DMS53 (cell line): ENCODE measurements at places on chromosomes 1 and 21.

GRCh38 chr1:5509664-5510452 lies 482.4 kb downstream of the NPHP4 start:
- DNase-seq: peak; percentile 48

DNA sequence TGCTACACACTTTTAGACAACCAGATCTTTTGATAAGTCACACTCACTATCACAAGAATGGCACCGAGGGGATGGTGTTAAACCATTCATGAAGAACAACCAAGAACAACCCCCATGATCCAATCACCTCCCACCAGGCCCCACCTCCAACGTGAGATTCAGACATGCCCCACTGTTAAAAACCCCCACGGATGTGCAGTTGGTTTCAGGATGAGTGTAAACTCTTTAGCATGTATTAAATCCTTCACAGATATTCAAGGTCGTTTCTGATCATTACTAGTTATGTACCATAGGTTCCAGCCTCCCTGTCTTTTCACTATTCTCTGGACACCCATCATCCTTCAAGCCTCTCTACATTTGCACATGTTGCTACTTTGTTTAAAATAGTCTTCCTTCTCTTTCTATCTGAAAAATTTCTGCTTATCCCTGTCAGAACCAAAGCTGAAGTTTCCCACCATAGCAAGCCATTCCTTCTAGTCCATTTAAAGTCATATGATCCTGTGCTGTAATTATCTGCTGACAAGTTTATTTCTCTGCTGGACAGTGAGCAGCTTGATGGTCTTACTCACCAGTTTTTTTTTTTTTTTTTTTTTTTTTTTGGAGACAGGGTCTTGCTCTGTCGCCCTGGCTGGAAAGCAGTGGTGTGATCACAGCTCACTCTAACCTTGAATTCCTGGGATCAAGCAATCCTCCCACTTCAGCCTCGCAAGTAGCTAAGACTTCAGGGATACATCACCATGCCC lies 36.8 kb downstream of the MAP10 start:
- DNase-seq: no peak

- DNase-seq: peak; percentile 47
These were observed 3.0 kb upstream of the ADCY10 start for GRCh38 chr1:167916766-167917511.

DNA sequence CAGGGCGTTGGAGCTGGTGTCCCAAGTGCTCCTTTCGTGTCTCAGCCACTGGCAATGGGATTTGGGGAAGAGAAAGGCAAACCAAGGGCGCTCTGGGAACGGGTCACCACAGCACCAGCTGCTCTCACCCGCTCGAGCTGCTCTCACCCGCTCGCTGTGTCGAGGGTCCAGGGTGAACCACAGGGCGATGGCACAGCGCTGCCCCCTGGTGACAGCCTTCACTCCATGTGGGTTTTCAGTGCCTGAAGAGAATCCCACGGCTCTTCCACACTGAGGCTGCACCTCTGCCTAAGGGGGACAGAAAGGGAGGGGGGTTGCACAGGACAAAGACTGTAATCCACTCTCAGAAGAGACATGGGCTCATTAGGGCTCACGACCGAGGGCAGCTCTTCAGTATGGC lies 7.1 kb upstream of the CLDN19 start:
- peak; percentile 43 for DNase-seq

DNA sequence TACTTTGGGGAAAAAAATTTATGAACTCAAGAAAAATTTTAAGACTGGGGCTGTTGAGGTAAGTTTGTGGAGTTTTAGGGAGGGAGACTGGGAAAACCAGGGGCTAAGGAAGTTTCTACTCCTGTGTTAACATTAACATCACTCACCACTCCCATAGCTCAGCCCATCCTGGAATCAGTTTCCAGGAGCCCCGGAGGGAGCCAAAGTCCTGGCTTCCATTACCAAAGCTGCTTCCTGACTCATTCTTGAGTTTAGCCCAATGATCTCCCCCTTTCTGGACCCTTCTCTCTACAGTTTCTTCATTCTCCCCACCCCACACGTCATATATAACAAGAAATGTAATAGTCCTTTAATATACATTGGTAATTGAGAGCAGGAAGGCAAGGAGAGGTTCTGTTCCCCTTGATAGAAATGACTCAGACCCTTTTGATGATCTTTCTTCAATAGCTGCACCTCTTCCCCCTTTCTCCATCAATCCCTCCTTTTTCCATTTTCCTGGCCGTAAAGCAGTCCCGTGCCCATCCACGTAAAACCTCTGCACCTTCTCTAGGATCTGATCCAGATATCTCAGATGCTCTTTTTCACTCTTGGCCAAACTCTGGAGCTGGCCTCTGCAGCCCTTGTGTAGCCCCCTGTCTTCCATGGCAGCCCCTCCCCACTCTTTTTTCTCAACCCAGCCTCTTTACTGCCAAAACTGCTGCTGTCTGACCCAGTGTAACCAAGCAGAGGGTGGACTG lies 4.6 kb upstream of the PIAS3 start:
- DNase-seq: no peak

- DNase-seq: no peak
These were observed 58.3 kb downstream of the CHD5 start for GRCh38 chr1:6121651-6122370.

DNA sequence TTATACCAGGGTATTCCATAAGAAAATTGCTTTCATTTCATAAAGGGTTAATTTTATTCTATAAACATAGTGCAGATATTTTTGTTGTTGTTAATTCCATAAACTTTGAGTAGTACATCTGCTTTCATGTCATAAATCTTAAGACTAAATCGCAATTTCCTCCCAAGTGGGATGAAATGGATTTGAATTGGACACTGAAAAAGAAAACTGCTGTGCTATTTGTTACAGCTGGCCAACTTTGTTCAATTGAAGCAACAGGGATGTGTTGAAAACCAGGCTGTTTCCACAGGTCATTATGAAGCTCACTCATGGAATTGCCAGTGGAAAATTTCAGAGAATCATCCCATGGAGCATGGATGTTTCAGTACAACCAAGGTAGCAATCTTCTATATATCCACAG lies 252.5 kb upstream of the RGS18 start:
- DNase-seq: no peak

DNA sequence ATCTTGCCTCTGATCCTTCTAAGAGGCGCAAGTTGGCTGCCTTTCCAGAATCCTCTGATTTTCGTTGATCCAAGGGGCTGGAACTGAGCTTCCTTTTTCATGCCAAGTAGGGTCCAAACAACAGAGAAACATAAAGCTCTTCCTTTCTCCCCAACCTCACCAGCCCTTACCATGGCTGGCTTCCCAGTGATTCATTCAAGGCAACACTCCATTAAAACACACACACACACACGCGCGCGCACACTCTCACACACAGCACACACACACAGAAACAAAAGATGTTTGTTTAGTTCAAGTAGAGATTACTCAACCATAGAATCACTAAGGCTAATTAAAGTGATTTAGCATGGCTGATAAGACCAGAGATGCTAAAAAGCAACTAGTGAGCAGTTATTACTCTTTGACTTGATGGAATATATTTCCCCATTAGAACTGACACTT lies 13.0 kb upstream of the GUCA2A start:
- DNase-seq: peak; percentile 44

DNA sequence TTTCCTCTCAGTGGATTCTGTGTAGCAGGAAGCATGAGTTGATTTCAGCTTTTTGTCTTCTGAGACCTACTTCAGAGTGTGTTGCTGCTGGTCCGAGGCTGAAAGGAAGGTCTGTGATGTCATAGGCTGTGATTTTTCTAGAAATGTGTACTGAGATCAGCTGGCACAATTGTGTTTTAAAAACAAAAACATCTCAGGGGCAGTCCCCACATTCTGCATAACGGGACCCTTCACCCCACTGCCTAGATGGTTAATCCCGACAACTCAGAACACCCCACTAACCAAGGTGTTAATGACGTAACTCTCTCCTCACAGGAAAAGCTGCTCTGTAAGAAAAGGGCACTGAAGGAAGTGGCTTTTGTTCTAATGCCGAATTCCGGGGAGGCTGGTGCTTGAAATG lies 59.8 kb upstream of the PPP2R5A start:
- no peak for DNase-seq

DNA sequence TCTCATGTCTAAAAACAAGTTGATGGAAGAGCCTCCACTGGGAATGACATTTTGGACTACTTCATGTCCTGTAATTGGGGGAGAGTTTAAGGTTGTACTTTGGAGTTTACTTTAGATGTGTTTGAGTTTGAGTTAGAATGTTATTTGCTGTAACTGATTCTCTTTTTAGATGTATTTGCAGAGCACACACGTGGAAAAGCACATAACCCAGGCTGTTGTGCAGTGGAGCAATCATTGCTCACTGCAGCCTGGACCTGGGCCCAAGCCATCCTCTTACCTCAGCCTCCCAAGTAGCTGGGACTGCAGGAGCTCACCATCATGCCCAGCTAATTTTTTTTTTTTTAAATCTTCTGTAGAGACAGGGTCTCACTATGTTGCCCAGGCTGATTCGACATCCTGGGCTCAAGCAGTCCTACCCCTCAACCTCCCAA lies 36.7 kb upstream of the SH3D21 start:
- DNase-seq: no peak

DNA sequence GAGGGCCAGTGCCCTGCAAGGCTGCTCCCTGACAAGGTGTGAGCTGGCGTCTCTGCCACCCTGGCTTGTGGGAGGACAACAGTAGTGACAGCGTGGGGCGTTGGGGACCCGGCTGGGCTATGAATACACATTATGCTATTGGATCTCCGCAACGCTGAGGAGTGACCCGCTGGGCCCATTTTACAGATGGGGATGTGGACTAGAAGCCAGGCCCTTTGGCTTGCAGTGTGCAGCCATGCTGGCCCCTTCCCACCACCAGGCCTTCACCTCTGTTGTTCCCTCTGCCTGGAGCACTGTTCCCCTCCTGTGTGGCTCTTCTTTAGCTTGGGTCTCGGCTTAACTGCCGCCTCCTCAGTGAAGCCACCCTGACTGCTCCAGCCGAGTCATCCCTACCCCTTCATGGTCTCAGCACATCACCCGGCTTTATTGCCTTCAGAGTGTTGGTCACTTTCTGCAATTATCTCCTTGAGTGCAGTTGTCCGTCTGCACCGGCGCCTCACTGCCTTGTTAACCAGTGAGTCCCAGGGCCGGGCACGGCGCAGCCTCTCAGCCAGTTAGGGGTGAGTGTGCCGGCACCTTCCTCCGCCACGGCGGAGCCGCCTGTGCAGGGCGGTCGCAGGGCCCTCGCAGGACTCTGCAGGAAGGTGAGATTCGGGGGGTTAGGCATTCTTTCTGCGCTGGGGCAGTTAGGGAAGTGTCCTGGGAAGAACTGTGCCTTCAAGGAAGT lies 84.4 kb upstream of the ACTL8 start:
- no peak for DNase-seq

GRCh38 chr1:161100556-161100955 lies 2.4 kb downstream of the KLHDC9 start:
- DNase-seq: no peak

GRCh38 chr1:226664413-226665101 lies 74.5 kb downstream of the ITPKB start:
- peak; percentile 32 for DNase-seq

DNA sequence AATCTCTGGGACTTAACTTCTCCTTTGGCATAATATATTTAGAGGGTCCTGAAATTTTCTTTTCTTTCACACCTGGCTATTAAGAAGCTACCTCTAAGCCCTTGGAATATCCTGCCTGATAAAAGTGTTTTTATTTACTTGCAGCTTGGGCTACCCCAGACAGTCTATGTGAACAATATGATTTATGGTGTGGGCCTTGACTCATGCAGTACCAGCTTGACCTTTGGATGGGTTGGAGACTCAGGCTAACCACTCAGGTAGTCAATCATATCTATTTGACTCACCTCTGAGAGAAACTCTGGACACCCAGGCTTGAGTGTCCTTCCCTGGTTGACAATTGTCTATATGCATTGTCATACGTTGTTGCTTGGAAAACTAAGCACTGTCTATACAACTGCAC lies 13.4 kb upstream of the PGBD2 start:
- peak; percentile 51 for DNase-seq

DNA sequence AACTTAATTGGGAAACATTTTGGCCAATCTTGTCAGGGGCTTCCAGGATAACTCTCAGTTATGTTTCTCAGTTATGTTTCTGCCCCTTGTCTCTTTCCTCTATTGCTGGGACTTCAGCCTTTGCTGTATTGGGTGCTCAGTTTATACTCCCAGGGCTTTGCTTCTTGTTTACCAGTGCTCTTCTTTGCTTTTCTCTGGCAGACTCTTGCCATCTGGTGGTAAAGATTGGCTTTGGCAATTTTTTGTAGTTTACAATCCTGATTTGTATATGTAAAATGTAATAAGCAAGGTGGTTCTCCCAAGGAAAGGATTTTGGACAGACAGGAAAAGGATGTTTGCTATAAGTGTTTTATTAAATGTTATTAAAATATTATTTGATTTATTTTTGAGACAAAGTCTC lies 37.9 kb downstream of the FABP3 start:
- peak; percentile 77 for DNase-seq

GRCh38 chr21:37463083-37463801 lies 96.7 kb downstream of the DYRK1A start:
- DNase-seq: peak; percentile 61

DNA sequence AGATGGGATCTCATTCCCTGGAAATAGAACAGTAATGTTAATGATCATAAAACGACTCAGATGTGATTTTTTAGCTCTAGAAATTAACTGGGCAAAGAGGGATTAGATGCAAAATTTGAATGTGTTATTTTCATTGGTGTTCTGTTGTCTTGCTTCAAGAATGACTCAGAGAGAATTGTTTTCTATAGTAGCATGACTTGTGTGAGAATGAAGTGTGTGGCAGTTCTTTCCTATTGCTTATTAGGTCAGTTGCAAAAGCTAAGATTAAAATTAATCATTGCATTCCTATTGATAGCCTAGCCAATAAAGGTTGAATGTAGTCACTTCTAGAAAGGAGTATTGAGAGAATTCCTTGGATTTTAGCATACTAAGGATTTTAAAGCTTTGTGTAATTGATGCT lies 22.9 kb downstream of the SPEN start:
- DNase-seq: no peak

DNA sequence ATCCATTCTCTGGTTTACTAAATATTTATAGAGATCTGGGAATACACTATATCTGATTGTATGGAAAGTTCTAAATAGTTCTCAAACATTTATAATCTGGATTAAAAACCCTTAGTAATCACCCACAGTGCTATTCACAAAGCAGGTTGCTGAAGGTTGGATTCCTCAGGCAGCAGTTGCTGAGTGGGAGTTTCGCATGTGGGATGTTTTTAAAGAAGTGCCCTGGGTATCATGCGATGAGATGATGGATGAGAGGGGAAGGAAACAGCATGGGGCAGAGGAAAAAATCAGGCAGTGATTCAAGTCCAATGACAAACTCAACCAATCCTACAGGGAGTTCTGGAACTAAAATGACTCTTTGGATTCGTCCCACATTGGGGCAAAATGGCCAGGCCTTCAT lies 85.3 kb upstream of the GALNT2 start:
- no peak for DNase-seq
